ENCODE measurements at places on chromosomes 2 and 18.

DNA sequence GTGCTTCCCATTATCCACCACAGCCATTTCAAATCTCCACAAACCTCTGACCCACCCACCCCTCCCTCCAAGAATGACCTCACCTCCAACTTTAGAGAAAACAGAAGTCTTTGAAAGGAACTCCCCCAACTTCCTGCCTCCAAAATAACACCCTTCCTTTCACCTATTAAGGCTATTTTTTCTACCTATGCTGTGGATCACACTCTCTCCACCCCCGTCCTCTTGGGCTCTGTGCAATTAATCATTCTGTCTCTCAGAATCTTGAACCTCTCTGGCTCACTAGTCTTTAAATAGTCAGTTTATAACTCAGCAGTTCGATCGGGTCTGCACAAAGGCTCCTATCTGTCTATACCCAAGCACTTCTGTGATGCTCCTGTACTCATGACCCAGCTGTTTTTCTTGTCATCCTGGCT, 37.3 kb upstream of the XPO1 start:
- DNase-seq = no peak

DNA sequence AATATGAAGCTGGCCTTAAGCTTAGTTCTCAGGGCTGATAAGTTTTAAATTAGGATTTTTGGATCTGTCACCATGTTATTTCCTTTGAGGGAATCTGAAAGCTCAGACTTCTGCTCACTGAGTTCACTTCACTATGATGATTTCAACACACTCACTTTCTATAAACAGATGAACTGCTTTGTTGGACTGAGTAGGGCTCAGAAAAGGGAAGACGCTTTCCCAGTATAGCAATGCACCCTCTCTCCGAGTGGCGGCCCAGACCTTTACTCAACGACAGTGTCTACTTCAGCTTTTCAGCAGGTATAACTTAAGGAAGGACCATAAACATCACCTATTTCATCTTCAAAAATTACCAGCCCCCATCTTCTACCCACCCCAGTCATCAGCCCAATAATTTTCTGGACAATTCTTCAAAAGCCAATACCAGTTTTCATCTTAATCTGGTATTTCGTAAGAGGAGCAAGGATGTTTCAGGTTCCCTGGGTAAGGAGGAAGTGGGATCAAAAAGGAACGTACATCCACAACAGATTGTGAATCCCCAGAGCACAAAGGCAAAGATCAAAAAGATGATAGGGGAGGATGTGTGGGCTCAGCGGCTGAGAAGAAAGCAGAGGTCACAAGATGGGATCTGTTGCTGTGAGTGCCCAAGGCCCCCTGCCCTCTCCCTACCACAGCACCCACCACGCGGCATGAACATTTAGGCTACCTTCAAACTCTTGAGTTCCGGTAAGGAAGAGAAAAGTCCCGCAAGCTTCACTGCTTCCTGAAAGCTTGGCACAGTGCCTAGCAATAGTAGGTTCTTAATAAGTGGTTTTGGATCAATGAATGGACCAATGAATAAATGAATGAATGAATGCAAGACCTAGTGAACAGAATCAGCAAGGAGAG, 41.9 kb downstream of the LPIN2 start:
- DNase-seq = peak; percentile 26

- DNase-seq = no peak
These were observed 1.6 kb downstream of the SESTD1 start for GRCh38 chr2:179263015-179263414.

GRCh38 chr2:221569871-221570270, 2.2 kb downstream of the EPHA4 start:
- DNase-seq = no peak

- no peak for DNase-seq
These were observed 251.3 kb downstream of the HDAC4 start for GRCh38 chr2:239149501-239149900.

GRCh38 chr18:57747809-57748680, 55.1 kb downstream of the ATP8B1 start:
- DNase-seq = no peak

- DNase-seq = peak; percentile 28
These were observed 631 bp downstream of the GYPC start for GRCh38 chr2:126656431-126657147.

DNA sequence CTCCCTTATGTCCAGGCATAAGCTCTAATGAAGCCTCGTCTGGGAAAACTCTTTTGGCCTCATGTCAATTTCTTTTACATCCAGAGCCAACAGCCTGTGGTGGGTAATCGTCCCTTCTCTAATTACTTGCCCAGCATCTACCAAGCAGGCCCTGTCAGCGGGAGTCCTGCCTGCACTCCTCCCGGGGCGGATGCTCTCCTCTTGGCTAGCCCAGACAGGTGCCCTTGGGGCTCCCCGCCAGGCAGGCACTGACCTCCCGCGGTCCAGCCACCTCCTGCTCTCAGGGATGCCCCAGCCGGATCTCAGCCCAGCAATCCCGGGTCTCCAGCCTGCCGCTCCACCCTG, 74.2 kb downstream of the NCAPH start:
- no peak for DNase-seq

- no peak for DNase-seq
These were observed 586 bp downstream of the FNDC4 start for GRCh38 chr2:27494284-27494943.

DNA sequence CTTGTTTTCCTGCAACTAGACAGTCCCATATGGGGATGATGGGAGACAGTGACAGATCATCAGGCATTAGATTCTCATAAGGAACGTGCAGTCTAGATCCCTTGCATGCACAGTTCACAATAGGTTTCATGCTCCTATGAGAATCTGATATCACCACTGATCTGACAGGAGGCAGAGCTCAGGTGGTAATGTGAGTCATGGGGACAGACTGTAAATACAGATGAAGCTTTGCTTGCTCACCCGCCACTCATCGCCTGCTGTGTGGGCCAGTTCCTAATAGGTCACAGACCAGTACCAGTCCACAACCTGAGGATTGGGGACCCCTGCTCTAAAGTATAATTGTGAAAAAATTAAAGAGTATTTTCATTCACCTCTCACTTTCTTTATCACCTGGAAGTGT, 23.6 kb upstream of the RAB1A start:
- no peak for DNase-seq

GRCh38 chr2:155033652-155034051, 335.2 kb downstream of the KCNJ3 start:
- DNase-seq = no peak

DNA sequence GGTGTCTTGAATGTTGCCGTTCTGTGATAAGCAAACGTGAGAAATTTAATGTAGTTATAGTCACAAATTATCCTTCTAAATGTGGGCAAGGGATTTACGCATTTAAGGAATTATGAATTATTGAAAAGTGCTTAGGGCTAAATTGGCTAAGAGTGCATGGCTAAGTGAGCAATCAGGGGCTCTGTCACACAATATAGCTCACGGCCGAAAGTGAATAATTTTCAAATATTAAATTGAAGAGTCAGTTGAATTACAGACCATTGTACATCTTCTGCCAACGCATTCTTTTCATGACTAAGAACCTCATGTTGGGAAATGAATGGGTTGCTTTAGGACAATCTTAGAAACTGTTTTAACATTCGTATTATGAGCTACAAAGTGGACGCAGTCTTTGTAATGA, 1832.9 kb upstream of the LRRTM1 start:
- DNase-seq = no peak

DNA sequence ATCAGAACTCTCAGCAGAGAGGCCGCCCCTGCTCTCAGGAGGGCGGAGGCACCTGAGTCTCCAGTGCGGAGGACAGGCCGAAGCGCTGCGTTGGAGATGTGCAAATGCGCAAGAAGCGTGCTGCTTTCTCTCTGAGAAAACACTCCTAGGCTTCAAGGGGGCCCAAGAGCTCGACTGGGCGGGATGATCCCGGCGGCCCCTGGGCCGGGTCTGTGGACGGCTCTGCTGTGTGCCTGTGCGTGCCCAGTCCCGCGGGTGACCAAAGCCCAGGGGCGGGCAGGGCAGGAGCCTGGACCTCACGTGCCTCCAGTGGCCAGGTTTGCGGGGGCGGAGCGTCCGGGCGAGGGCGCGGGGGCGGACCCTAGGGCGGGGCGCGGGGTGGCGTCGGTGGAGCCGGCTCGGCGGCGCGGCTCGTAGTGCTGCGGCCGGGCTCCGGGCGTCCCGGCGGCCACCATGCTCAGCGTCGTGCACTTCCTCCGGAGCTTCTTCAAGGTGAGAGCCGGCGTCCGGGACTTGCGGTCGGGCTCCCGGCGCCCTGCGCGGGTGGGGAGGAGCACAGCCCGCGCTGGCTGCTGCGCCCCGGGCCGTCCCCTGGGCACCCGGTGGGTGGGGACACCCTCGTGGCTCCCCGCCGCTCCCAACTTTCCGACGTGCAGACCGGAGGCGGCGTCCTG, at the start of gene ARHGEF4:
TSS of gene ARHGEF4 (plus strand) at position 414 of the 674 bp plus-strand sequence. CDS start at position 454, 40 bp downstream.
- no peak for DNase-seq
